ENCODE measurements at places on chromosomes 11 and 22.

- DNase-seq: no peak
Measured at GRCh38 chr22:23893121-23893944, 850 bp upstream of the MIF start.

- DNase-seq: no peak
Measured at GRCh38 chr11:33700063-33700501, 544 bp downstream of the C11orf91 start.

DNA sequence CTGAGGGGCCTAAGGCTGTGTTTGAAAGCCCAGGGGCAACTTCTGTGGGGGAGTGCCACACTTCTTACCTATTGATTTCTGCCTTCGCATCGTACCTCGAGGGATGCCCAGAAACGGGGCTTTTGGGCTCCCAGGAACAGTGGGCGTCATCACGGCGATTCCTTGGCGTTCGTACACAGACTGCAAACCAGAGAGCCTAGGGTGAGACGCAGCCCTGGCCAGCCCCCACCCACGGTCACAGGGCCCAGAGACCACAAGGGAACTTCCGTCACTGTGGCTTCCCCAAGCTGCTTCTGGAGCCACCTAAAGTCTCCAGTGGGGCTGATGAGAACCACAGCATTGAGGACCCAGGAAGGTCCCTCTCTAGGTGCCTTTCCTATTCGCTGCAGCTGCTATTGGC, 91.9 kb downstream of the CTTN start:
- no peak for DNase-seq

GRCh38 chr11:117874253-117874909, 2.1 kb downstream of the FXYD6 start:
- DNase-seq: no peak

DNA sequence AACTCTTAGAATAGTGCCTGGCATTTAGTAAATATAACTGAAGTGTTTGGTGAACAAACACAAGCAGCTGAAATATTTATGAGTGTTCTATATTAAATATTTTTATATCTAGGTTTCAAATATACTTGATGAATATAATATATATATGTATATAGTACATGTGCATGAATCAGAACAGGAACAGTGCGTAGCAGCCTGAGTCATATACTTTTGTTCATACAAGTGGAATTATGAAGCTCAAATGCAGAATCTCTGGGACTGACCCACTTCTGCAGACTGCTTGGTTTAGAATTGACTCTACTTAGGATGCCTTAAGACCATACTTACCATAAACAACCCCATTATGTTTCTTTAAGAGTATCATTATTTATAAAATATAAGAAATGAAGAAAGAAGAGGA, 997.8 kb upstream of the RAG2 start:
- no peak for DNase-seq

GRCh38 chr22:37032134-37032534, 12.6 kb downstream of the MPST start:
- DNase-seq: no peak

- no peak for DNase-seq
Measured at GRCh38 chr11:19027829-19028595, 32.5 kb downstream of the MRGPRX2 start.

- DNase-seq: no peak
Measured at GRCh38 chr22:44336962-44337677, 24.4 kb upstream of the SHISAL1 start.

DNA sequence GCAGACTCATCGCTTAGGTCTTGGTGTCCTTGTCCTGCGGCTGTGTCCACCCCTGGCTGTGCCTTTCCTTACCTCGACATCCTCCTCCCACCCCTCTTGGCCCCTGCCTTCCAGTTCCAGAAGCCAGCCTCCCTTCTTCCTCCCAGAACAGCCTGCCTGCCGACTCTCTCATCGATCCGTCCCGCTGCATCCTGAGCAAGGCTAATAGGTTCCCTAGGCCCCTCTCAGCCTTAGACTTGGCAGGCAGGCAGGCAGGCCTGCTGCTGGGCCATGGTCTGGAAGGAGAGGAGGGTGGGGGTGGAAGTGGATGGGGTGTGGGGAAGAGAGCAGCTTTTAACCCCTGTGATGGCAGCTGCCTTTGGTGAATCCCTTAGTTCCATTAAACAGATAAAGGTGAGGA, 196.7 kb upstream of the TBCEL start:
- DNase-seq: no peak

DNA sequence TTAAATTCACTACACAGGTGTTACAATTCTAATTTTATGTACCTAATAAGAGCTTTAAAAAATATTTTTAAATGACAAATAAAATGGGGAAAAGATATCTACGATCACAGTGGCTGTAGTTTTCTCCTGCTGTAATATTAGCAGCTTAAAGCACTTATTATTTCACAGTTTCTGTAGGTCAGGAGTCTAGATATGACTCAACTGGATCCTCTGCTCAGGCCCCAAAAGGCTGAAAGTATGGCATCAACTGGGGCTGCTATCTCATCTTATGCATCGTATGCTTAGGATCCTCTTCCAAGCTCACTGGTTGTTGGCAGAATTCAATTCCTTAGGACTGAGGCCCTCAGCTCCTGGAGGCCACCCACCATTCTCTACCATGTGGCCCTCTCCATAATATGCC, 12.8 kb downstream of the FBXO3 start:
- DNase-seq: no peak

GRCh38 chr22:18976197-18976751, 40.2 kb upstream of the PRODH start:
- DNase-seq: no peak

- DNase-seq: no peak
Measured at GRCh38 chr11:9533736-9534473, 39.6 kb upstream of the WEE1 start.

DNA sequence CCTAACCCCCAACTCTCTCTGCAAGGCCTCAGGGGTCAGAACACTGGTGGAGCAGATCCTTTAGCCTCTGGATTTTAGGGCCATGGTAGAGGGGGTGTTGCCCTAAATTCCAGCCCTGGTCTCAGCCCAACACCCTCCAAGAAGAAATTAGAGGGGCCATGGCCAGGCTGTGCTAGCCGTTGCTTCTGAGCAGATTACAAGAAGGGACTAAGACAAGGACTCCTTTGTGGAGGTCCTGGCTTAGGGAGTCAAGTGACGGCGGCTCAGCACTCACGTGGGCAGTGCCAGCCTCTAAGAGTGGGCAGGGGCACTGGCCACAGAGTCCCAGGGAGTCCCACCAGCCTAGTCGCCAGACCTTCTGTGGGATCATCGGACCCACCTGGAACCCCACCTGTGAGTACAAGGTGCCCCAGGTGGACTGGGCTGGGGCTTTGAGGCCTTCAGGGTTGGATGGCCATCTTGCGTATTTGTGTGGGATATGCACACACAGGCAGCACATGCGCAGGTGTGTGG, at the start of gene BEST1:
TSS of gene BEST1 (plus strand) at position 317 of the 513 bp plus-strand sequence. CDS start 1,456 bp downstream, outside the sequence.
- no peak for DNase-seq

DNA sequence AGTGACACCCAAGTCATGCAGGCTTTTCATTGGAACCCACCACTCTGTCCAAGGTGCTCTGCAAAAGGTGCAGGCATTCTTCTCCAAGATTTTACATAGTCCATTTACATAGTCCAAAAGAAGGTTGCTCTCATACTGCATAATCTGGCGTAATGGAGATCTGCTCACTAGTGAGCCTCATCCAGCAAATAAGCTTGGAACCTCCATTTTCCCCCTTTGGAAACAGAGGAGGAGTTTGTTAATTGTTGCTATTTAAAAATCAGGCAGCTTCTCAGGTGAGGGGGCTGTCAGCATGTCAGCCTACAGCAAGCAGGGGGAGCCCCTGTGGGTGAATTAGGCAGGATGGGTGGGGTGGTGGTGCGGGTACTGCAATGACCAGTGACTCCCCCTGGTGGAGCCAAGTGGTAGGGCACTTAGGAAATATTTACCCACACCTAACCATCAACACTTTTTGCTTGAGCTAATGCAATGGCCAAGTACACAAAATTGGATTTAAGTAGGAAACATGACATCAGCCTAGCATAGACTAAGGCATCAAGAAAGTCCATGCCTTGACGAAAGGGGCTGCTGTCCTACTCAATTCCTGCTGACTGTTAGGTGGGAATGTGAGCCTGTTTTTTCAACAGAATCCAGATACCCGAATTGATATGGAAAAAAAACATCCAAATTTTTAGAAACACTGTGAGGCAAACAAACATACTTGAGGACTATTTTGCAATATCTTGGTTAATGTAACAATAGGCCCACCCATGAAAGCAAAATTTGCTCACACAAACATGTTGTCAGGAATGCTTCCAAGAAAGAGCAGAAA, 64.5 kb downstream of the AMBRA1 start:
- peak; percentile 76 for DNase-seq

DNA sequence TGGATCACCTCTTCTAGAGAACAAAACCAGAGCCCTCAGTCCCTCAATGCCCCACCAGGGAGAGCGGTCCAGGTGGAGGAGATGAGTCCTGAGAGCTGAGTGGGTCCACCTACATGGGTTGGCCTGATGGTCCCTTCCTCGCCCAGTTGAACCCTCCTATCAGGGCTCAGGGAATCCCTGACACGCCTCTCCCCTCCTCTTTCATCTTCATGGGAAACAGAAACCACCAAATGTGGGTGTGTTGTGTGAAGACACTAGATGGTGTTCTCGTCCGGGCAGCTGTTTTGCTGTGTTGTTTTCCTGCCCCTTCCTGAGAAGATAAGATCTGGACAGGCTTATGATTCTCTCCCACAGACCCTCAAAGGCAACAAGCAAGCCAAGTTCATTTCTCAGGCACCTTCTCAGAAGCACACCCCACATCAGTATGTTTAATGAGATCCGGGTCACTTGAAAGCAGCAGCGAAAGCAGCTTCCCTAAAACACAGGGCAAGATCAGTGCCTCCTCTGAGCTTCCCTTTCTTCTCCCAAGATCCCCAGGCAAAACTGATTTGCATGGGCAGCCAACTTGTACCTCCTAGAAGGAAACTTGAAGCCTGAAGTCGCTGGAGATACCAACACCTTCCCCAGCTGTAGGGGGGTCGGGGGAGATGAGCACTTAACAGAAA, 35.3 kb upstream of the POU2AF1 start:
- no peak for DNase-seq

DNA sequence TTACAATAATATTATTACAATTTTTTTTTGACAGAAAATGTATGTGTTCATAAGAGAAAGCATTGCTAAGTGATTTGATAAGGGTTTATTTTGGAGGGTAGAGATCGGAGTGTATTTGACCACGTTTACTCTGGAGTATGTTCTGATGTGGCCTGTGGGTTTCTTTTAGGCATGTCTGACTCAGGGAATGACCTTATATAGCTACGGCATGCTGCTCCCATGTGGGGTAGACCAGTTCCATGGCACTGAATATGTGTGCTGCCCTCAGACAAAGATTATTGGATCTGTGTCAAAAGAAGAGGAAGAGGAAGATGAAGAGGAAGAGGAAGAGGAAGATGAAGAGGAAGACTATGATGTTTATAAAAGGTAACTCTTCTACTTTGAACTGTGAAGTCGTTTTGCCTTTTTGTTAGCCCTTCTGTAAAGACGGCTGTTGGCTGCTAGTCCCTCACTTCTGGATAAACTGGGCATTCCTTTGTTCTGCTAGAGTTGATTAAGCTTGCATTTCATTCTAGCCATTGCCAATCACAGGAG, 38.1 kb upstream of the ST14 start:
- DNase-seq: no peak

GRCh38 chr11:12762696-12763324, 88.6 kb downstream of the TEAD1 start:
- no peak for DNase-seq

DNA sequence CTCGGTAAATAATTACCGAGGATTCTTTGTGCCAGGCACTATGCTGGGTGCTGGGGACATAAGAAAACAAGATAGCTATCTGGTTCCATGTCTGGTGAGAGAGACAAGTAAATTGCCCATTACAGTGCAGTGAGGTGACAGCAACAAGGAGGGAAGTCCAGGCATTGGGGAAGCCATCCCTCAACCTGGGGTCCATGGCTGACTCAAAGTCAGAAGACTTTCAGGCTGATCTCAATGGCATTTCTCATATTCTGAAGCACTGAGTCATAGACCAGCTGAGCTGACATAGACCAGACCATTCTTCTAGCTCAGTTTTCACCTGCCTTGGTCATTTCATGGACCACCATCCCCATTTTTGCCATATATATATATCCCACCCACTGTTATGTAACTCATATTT, 158.8 kb downstream of the TTC17 start:
- no peak for DNase-seq

- no peak for DNase-seq
Measured at GRCh38 chr22:34105461-34106062, 185.3 kb upstream of the LARGE1 start.

- no peak for DNase-seq
Measured at GRCh38 chr11:133598906-133599305, 66.6 kb upstream of the OPCML start.

GRCh38 chr11:94802501-94802900, 34.3 kb downstream of the AMOTL1 start:
- no peak for DNase-seq

GRCh38 chr11:99117603-99118002, 96.9 kb downstream of the CNTN5 start:
- DNase-seq: no peak

- no peak for DNase-seq
Measured at GRCh38 chr11:1825039-1825740, 9.6 kb upstream of the SYT8 start.

DNA sequence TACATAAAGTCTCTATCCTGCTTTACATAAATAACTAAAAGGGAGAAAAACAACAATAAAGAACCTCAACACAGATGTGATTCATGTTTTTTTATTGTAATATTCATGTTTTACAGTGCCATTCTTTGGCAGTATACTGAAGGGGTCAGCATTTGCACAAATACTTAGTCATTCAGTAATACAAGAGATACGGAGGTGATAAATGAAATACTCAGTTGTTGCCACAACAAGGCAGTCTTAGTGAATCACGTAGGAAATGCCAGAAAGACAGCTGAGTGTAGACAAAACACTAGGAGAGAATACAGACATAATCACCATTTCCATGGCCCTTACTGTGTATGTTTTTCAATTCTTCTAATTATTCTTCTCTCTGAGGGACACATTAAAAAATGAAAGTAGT, 910.4 kb downstream of the METTL15 start:
- no peak for DNase-seq

GRCh38 chr11:66607126-66607834, 9.2 kb upstream of the RBM14 start:
- DNase-seq: no peak

DNA sequence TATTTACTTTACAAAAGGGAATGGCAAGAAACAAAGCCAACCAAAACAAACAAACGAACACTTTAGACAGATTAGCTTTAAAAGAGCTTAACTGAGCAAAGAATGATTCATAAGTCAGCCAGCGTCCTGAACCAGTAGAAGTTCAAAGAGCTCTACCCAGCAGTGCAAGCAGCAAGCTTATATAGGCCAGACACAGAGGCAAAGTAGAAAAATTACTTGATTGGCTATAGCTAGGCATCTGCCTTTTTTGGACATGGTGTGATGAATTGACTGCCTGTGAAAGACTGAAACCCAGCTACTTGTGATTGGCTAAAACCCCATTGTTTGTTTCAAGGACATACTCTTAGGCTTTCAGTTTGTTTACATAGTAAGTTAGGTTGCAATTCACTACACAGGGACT, 2120.0 kb upstream of the RAG2 start:
- no peak for DNase-seq

- DNase-seq: peak; percentile 45
Measured at GRCh38 chr22:37905534-37906363, at the start of gene MICALL1. TSS of gene MICALL1 (plus strand) at chr22:37906297. CDS start at chr22:37906423, 126 bp downstream.

Data from activated CD4-positive, alpha-beta T cell treated with anti-CD3 and anti-CD28 coated beads for 4 hours (primary cell).